ENCODE measurements at places on chromosomes 12 and 14.

- no peak for DNase-seq
Measured at GRCh38 chr12:26277506-26278246, 82.3 kb downstream of the SSPN start.

DNA sequence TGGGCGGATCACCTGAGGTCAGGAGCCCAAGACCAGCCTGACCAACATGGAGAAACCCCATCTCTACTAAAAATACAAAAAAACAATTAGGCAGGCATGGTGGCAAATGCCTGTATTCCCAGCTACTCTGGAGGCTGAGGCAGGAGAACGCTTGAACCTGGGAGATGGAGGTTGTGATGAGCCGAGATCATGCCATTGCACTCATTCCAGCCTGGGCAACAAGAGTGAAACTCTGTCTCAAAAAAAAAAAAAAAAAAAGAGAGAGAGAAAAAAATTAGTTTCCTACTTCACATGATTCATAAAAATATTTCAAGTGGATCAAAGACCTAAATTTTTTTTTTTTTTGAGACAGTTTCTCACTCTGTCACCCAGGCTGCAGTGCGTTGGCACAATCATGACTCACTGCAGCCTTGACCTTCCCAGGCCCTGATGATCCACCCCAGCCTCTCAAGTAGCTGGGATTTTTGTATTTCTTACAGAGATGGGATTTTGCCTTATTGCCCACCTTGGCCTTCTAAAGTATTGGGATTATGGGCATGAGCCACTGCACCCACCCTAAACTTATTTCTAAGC lies 24.9 kb downstream of the FCF1 start:
- DNase-seq = no peak

DNA sequence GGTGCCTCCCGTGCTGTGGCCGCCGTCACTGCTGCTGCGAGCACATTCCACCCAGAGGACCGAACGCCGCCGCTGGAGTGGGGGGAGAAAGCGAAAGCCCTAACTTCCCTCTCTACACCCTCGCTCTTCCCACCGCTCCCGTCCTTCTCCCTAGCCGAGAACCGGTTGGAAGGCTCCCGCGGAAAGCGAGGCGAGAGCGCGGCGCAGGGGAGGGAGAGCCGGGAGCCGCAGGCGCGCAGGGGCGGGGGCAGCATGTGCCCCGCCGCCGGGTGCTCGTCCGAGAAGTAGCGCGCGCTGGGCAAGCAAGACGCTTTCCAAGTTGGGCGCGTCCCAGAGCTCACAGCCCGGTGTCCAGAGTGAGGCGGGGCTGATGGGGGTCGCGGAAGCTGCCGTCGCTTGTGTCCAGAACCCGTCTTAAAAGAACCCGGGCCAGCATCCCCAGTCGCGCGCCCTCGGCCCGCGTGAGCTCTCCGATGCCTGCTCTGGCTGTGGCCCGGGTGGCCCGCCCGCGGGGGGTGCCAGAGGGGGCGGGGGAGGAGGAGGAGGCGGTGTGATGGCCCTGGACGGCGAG lies at the start of gene TRHDE:
Gene TRHDE, plus strand, starts transcription at position 280 of the 571 bp plus-strand sequence. Its CDS starts 274 bp downstream, at position 554.
- no peak for DNase-seq

GRCh38 chr12:110279566-110280375 lies 1.3 kb upstream of the ATP2A2 start:
- DNase-seq = no peak

GRCh38 chr12:54189198-54189539 lies 384 bp upstream of the SMUG1 start:
- DNase-seq = no peak

- no peak for DNase-seq
Measured at GRCh38 chr12:92414170-92415070, 268.8 kb upstream of the BTG1 start.

- no peak for DNase-seq
Measured at GRCh38 chr12:57863676-57864075, 17.1 kb upstream of the CTDSP2 start.

- no peak for DNase-seq
Measured at GRCh38 chr14:40485688-40486087, 1053.5 kb upstream of the FBXO33 start.

GRCh38 chr12:45933504-45933903 lies 56.9 kb downstream of the SCAF11 start:
- no peak for DNase-seq

DNA sequence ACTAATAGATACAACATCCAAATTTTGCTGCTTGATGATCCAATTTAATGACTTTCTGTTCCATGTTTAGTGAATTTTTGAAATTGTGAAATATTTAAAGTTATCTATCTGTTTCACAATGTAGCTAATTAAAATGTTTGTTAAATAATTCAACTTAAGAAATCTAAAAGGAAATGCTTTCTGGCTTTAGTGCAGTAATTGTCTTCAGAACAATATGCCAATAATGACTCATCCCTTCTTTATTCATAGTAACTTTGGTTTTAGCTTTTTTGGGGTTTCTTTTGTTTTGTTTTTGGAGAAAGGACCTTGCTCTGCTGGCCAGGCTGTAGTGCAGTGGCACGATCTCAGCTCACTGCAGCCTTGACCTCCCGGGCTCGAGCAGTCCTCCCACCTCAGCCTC lies 479.2 kb upstream of the RGS6 start:
- DNase-seq = no peak

- DNase-seq = no peak
Measured at GRCh38 chr12:6213969-6214368, 13.8 kb downstream of the CD9 start.

DNA sequence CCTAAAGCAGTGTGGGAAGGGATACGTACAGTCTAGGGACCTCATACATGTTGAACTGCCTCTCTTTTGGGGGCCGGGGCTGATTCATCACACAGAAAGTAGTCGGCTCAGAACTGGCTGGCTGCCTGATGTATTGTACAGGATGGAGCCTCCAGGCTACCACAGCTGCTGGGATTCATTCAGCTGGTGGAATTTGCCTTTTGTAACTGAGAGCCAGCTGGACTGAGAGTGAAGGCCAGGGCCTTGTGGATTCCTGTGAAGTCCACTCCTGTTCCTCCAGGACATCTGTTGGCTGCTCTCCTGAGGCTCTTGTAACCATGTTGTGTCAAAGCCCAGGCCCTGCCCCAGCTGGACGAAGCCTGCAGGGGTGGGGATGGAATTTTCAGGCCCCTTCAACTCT lies 116.3 kb upstream of the PRICKLE1 start:
- DNase-seq = no peak

DNA sequence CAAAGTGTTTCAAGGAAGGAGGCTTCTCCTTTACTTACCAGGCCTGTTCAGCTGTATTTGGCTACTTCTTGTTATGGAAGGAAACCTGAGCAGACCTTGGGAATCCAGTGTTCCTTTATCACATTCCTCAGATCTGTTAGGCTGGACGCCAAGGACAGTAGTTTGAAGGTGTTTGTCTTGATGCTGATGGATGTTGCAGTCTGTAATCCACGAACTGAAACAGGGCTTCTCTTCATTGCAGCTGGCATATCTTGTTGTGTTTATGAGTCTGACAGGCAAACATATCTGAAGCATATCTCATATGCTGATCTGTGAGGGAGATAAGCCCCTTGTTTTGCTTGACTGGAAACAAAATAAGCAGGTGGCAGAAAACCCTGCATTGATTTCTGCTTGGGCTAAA lies 904.3 kb downstream of the NRXN3 start:
- no peak for DNase-seq

DNA sequence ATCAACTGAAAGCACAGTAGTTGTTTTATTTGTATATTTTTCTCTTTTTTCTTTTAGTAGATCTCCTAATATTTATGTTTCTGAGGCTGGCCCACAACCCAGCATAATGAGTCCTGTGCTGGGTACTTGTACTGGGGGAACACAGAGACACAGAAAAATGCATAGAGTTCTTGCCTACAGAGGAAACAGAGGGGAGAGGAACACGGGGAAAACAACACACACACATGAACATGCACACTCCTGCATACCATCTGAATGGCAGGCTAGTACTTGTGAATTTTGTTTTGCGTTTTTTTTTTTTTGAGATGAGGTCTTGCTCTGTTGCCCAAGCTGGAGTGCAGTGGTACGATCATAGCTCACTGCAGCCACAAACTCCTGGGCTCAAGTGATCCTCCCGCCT lies 21.3 kb downstream of the PITPNM2 start:
- DNase-seq = no peak

- DNase-seq = no peak
Measured at GRCh38 chr12:121413917-121414316, 14.0 kb downstream of the RNF34 start.

DNA sequence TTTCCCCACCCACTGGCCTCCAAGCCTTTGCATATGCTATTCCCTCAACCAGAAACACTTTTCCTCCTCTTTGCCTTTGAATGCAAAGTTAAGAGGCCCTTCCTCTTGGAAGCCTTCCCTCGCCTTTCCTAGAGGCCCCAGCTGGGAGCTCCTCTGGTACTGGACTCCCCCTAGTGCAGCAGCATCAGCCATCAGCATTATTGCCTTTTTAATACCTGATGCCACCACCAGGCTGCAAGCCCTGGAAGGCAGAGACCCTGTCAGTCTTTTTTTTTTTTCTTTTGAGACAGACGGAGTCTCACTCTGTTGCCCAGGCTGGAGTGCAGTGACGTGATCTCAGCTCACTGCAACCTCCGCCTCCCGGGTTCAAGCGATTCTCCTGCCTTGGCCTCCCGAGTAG lies 19.1 kb upstream of the PLA2G1B start:
- no peak for DNase-seq
